ENCODE measurements at places on chromosomes 4 and X. TPM values are rescaled to one million over a fixed set of nuclear protein-coding genes. Genes with fewer than 3 reads are reported as not detected.

Gene CAPN6
- total RNA-seq, result not detected

Gene SPATA18
- 3.1 TPM for total RNA-seq

Gene KIAA1210
- total RNA-seq, result under 0.01 TPM

Gene EDNRA
- 2.9 TPM for total RNA-seq

Gene CWH43
- not detected for total RNA-seq
